ENCODE measurements at places on chromosomes 3 and 15. TPM values are rescaled to one million over a fixed set of nuclear protein-coding genes. Genes with fewer than 3 reads are reported as not detected.

Gene HCLS1
- 102 TPM for total RNA-seq

Gene CHRD
- 16.8 TPM for total RNA-seq

Gene ARL6IP5
- 138 TPM for total RNA-seq

Gene SPINK8
- not detected for total RNA-seq

Gene PRR20G
- not detected for total RNA-seq

Gene CDCP1
- total RNA-seq: 39.6 TPM

Gene ACKR2
- total RNA-seq: 8.9 TPM

Gene COL6A5
- total RNA-seq: 0.41 TPM

Gene MKRN3
- total RNA-seq: not detected

Gene NUSAP1
- 6.7 TPM for total RNA-seq

Gene C3orf52
- 5.2 TPM for total RNA-seq

Gene BOC
- total RNA-seq: 22.2 TPM

Gene COL6A6
- 0.25 TPM for total RNA-seq

Gene VIPR1
- total RNA-seq: 4.9 TPM

Gene CSNK1G1
- total RNA-seq: 25.8 TPM

Gene ZPLD1
- total RNA-seq: 1.2 TPM

Gene TPRG1
- total RNA-seq: 2.7 TPM

Gene ABI3BP
- 160 TPM for total RNA-seq

Gene TNNC1
- total RNA-seq: 2.2 TPM

Gene RBP2
- total RNA-seq: not detected

Gene RHCG
- total RNA-seq: 1.5 TPM

Gene OR5K3
- not detected for total RNA-seq

Gene CYP1A2
- not detected for total RNA-seq

Gene CD96
- 9.5 TPM for total RNA-seq

Gene PLXND1
- 152 TPM for total RNA-seq

Gene CFAP91
- 14.1 TPM for total RNA-seq

Gene THRB
- total RNA-seq: 17.2 TPM

Gene EIF4E3
- 37.1 TPM for total RNA-seq

Gene CYP11A1
- 0.13 TPM for total RNA-seq

Gene ROBO1
- total RNA-seq: 22.1 TPM

Gene PLA2G4D
- total RNA-seq: not detected

Gene FBLN2
- total RNA-seq: 43.4 TPM

Gene ZNF280D
- 50.0 TPM for total RNA-seq

Gene HPS3
- 29.4 TPM for total RNA-seq
